RWPE1 (cell line): ENCODE measurements at places on chromosomes 3 and 15.

DNA sequence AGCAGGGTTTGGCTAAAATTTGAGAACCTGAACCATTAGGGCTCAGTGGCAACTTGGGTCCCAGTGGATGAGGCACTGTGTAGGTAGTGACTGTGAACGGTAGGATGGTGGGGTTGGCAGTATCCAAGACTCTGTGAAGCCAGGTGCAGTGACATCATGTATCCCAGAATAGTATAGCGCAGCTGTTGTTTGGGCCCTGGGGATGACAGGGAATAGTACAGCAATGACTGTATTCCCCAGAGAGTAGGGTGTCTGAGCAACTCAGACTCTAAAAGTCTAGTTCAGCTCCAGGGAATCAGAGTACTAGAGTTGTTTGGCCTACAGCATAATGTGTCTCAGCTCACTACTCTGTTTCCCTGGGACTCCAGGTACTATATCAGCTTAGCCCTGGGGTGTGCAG is 20.7 kb upstream of the PPP2R3A start:
- no peak for DNase-seq

- no peak for DNase-seq
Measured at GRCh38 chr3:128910006-128910405, 30.6 kb downstream of the ACAD9 start.

GRCh38 chr3:52037291-52037690 is 19.1 kb downstream of the DUSP7 start:
- no peak for DNase-seq

DNA sequence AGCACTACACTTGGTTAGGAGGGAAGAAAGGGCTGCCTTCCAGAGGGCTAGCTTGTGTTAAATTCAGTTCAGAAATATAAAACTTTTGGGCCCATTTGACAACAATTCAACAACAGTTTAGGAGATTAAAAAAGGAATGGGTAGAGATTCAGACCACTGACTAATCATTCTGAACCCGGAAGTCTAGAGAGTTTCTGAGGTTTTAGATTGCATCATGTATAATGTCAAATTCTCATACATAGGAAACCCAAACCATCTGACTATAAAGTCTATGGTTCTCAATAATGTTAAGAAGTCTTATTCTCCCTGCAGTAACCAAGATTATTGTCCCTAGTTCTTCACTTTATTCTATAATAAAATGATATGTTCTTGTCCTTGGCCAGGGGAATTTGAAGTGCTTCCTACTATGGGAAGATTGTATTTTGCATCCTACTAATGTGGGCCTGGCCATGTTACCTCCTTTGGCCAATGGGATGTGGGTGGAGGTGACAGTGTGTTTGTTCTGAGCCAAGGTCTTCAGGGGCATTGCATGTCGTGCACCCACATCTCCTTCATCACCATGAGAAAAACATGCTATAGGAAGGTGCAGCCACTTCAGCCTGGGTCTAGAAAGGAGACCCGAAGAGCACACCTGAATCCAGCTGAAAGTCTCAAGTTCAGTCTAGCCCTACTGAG is 66.4 kb upstream of the CCNL1 start:
- DNase-seq = no peak

DNA sequence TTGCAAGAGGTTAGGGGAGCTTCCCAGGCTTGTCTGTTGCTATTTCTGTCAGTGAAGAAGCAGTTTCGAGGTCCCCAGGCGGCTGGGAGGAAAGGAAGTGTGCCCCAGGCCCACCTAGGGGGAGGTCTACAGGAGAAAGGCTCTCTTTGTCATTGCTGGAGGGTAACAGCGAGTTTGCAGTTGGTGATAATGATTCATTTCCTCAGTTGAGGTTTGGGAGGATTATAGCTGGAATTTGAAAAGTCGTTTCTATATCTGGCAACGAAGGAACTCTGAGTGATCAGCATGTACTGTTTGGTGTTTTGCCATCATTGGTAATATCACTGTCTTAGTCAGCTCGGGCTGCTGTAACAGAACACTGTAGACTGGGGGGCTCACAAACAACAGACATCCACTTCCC is 65.5 kb upstream of the UBE3A start:
- DNase-seq = no peak

- no peak for DNase-seq
Measured at GRCh38 chr3:47542471-47543173, 29.1 kb upstream of the ELP6 start.

GRCh38 chr15:74788683-74789151 is 6.8 kb downstream of the CSK start:
- no peak for DNase-seq

- no peak for DNase-seq
Measured at GRCh38 chr15:68599560-68600071, 20.8 kb downstream of the CORO2B start.
